Stimulated activated CD4-positive, alpha-beta T cell treated with anti-CD3 and anti-CD28 coated beads, Interleukin-4, amount 100 ng/mL, for 1 hour (primary cell): ENCODE measurements at places on chromosomes 7 and 10.

GRCh38 chr10:31268444-31269303 is 50.3 kb upstream of the ZEB1 start:
- no peak for DNase-seq

DNA sequence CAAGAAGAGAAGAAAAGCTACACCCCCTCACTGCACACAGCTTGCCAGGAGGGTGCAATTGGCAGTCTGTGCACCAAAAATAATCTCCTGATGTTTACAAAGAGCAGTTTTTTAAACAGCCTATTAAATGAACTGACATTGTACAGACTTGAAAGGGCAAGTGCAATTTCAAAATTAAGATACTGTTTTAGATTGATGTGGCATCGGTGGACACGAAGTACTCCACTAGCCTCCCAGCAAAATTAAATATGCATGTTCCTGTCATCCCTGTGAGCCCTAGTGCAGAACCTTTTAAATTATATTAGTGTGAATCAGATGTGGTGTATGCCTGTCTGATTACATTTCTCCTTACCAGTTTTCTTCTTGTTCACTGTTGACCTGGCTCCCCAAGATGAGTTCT is 87.9 kb downstream of the WIPF3 start:
- DNase-seq, result no peak

DNA sequence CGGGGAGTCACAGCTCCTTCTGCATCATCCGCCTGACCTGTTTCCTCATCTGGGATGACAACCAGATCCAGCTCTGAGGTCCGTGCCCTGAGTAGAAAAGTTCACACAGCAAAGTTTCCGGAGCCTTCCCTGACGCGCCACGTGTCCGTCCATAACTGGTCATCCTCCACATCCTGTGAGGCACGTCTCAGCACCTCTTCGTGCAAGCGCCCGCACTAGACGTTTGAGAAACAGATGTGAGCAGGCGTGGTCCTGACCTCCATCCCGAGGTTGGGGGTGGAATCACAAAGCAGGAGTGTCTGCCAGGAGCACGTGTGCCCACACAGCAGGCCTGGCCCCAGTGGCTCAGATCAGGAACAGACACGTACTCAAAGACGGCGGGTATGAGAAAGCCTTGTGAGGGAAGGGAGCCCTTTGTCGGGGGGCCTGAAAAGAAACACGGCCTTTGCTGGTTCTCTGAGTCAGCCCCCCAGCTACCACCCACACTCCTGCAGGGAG is 520.8 kb downstream of the DNAJB6 start:
- DNase-seq, result no peak

DNA sequence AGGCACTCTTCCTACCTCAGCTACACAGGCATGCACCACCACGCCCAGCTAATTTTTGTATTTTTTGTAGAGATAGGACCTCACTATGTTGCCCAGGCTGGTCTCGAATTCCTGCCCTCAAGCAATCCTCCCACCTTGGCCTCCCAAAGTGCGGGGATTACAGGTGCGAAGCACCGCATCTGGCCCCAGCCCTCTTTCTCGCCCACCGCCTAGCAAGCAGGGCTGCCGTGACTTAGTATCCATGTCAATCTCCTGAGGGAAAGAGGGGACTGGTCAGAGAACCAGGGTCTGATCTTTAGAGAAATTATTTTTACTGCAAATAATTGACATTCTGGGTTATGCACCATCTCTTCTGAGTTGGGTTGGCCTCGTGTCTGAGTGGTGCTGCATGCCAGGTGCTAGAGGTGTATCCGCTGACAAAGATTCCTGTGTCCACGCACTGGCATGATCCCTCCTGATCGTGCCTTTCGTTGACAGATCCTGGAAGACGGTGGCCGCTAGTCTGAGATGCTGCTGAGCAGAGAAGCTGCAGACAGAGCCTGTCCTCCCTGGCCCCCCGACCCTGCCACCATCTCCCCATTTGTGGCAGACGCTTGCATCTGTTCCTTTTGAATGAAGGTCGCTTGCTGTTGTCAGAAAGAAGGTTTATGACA is 22.7 kb downstream of the WIPI2 start:
- no peak for DNase-seq

GRCh38 chr7:150990416-150991186 is at the start of gene NOS3:
NOS3 (plus strand) TSS chr7:150991017; CDS start chr7:150993804, 2,787 bp downstream.
- DNase-seq, result no peak

DNA sequence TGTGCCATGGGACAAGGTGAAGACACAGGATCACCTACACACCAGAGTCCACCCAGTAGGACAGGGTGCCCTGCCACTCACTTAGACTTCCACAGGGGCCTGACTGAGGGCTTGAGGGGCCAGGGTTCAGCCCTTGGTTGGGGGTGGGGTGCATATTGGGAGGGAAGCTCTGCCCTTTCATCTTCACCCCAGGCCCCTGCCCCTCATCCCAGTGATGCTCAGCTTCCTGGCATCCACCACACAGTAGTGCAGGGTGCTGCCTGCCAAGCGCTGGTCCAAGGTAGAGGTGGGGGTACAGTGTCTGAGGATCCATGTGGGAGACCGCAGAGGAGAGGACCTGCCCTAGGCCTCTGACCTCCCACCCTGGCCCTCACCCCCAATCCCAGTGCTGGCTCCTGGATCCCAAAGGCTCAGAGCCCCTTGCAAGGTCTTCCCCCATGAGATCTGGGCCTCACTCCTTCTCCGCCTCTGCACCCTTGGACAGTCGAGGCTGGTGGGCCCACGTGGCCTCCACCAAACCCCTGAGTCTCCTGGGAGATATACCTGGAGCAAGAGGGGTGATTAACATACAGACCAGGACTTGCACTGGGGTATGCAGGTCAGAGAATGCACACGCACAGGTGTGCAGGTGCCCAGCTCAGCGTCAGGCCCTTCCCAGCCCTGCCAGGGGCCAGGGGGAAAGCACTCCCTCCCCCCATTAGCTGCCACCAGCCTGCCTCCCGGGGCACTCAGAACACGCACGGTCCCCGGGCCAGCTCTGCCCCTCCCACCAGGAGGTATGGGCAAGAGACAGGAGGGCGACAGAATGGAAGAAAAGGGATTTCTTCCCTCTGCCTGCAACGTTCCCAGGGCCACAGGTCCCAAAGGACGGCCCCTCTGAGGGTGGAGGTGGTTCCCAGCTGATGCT is 8.6 kb upstream of the IRF5 start:
- no peak for DNase-seq

DNA sequence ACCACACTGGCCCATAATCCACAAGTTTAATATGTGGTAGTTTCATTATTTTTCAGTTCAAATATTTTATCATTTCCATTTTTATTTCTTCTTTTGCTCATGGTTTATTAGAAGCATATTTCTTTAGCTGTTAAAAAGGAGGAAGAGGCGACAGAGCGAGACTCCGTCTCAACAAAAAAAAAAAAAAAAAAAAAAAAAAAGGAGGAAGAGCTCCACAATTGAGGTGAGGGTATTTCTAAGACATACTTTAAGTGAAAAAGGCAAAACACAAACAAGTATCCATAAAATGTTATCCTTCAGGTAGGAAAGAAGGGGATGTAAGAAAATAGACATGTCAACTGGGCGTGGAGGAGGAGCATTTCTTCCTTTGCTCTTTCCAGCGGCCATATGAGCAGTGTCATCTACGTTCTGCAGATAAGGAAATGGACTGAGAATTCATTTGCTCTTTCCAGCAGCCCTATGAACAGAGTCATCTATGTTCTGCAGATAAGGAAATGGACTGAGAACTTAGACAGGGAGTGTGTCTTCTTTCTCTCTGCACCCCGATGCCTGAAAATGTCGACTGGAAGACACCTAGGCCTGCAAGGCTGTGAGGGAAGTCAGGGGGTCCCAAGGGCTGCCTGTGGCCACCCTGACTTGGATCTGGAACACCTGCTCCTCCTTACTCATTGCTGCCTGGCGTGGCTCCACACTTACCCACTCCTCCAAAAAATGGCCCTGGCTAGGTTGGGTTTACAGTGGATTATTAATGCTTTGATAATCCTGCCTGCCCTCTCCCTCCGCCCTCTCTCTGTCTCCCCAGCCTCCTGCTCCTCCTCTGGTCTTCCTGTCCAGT is 18.9 kb upstream of the RAMP3 start:
- no peak for DNase-seq

DNA sequence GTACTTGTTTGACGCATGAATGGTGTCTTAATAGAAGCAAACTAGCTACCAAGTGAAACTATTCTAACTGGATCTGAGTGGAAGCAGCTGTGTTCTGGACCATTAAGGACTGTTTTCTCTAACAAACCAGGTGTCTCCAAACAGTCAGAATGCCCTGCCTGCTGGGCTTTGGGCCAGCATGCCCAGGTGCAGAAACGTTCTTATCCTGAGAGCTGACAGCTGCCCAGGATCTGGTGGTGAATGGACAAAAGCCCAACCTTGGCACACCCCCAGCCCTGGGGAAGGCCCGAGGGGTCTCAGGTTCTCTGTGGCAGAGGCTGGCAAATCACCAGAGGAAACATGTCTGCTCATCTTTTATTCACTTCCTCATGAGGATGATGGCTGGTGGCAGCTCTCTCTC is 48.2 kb upstream of the LAMB4 start:
- no peak for DNase-seq

- no peak for DNase-seq
Measured at GRCh38 chr7:27606270-27607209, 56.1 kb downstream of the HIBADH start.

GRCh38 chr10:113362645-113363091 is 190.2 kb upstream of the HABP2 start:
- no peak for DNase-seq

DNA sequence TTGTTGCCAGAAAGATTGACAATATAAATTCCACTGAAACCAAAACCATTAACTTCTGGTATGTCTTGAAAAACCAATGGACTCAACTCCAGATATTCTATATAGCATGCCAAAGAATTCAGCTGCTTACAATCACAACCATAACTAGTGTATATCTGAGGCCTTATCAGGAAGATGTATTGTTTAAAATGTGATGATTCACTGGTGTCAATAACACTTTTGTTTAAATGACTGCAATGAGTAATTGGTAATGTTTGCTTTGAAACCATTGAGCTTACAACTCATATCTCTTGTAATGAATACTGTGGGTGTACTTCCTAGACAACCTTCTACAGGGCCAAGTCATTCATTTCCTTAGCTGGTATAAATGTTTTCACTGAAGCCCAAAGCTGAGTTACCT is 727.9 kb upstream of the KCND2 start:
- no peak for DNase-seq

DNA sequence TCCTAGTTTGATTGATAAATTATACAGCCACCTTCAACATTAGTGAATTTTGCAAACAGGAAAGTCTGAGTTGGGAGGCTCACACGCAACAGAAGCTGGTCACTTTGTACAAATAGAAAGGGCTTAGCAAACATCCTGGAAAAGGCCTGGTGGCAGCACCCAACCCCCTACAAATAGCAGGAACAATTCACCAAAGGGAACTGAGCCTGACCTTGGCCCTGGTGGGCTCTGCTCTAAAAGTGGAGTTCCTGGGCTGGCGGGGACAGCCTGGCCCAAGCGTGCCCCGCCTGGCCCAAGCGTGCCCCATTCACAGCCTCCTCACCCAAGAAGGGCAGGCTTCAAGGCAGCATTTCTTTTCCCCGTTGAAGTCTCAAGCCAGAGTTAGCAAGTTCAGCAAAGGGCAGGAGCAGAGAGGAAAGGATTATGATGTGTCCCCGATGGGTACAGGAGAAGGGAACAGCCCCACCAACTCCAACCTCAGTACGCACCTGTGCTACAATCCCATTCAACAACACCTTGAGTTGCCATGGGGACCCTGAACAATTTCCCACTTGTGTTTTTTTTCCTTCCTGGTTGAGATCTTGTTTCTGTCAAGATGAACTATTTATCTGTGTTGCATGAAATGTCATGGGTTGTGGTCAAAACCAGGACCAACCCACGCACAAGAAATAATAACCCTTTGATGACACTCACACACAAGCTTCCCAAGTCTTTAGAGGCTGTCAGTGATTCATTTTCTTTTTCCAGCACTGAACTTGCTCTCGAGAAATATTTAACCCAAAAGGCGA is 43.4 kb downstream of the RGS10 start:
- no peak for DNase-seq

DNA sequence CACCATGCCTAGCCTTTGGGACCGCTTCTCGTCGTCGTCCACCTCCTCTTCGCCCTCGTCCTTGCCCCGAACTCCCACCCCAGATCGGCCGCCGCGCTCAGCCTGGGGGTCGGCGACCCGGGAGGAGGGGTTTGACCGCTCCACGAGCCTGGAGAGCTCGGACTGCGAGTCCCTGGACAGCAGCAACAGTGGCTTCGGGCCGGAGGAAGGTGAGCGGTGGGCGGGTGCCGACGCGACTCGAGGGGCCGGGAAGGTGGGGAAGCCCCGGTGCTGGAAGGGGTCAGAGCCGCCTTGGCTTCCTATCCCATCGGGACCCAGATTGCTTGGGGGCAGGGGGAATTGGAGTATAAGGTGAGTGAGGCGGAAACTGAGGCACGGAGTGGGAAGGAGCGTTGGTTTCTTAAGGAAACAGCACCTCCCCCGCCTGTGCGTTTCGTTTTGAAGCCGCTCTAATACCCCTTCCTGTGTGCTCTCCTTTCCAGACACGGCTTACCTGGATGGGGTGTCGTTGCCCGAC is 547 bp downstream of the DDIT4 start:
- DNase-seq, result no peak

- DNase-seq, result no peak
Measured at GRCh38 chr7:139893461-139893860, 64.4 kb downstream of the TBXAS1 start.

DNA sequence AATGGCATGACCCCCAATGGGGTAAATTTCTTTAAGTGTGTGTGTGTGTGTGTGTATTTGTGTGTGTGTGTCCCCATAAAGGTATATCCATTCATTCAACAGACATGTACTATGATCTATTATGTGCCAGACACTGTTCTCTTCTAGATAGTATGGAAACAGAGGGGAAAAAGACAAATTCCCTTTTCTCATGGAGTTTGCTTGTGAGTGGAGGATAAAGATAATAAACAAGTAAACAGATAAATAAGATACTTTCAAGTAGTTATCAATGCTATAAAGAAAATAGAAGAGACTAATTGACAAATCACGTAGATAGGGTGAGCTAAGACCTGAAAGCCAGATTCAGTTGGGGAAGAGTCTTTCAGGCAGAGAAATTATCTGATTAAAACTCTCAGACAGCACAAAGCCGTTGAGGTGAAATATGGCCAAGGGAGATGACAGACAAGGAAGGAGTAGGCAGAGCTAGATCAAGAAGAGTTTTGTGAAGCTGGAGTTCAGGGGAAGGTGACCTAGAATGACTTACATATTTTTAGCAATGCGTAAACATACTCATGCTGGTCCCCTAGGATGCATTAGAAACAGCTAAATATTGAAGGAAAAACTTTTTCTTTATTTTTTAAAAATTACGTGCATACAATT is 45.2 kb upstream of the DMTF1 start:
- DNase-seq, result no peak

DNA sequence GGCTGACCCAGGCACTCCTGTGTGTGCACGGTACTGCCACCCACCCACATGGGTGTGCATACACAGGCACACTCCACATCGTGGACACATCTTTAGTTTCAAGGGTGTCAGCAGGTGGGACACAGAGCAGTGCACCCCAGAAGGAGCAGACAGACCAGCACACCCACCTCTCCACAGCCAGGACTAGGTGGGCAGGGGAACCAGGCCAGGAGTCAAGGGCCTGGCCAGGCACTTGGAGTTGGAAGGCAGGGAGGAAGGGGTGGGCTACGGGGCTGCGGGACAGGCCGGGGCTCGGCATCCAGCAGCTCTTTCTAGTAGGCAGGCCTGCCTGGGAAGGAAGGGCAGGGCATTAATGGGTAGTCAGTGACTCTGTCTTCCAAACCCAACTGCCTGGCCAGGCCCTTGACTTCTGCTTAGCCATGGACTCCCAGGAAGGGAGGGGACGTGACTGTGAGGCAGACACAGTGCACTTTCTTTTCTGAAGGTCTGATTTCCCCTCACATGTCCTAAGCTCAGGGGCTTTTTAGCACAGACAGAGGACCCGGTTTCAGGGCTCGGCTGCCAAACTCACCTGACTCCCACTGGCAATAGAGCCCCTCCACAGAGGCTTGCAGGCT is 14.6 kb downstream of the RASGEF1A start:
- DNase-seq, result no peak

- no peak for DNase-seq
Measured at GRCh38 chr10:35351021-35351420, 14.7 kb downstream of the CCNY start.
